ENCODE measurements at places on chromosomes 1 and 21.

DNA sequence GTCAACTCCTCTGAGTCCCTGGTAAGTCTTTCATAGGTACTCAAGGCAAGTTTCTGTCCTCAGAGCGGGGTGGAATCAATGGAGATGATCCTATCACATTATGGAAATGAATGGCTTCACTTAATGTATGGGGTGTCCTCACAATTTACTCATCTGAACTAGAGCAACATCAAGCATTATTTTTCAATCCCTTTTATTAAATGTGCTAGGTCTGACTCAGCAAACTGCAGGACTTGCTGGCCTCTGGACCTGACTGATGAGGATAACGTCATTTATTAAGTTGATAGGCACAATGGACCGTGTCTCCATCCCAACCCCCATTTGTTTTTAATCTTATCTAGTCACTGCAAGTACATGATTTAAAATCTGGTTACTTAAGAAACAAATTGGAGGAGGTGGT lies 259.2 kb downstream of the NUF2 start:
- DNase-seq = no peak

- no peak for DNase-seq
These were observed 1399.9 kb downstream of the PLA2G4A start for GRCh38 chr1:188228623-188229022.

DNA sequence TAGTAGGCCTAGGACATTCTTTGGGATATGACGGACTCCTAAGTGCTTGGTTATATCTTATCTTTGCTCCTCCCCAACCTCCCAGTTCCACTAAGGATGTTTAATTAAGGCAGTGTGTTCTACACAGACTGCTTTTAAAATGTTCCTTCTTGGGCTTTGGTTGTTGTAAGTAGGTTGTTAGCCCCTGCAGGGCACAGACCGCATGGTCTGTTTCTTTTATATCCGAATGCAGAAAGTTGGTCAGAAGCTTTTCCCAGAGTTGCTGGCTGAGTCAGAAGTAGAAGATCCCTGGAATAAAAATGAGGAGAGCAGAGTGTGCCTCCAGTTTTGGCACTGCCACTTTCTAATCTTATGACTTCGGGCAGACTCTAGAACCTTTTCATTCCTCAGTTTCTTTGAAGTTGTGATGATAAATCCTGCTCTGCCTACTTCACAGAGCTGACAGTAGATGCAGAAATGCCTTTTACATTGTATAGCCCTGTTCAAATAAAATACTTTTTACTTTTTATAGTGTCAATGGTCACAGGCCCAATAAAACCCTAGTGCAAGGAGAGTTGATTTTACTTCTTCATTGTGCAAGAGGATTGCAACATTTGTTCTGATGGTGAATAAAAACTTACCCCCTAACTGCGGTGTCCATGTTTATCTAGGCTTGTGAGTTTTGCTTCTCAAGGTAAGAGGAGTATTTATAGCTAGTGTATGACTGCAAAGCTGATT lies 18.4 kb downstream of the FMN2 start:
- DNase-seq = no peak

GRCh38 chr1:98048751-98049325 lies 128.0 kb upstream of the DPYD start:
- no peak for DNase-seq

DNA sequence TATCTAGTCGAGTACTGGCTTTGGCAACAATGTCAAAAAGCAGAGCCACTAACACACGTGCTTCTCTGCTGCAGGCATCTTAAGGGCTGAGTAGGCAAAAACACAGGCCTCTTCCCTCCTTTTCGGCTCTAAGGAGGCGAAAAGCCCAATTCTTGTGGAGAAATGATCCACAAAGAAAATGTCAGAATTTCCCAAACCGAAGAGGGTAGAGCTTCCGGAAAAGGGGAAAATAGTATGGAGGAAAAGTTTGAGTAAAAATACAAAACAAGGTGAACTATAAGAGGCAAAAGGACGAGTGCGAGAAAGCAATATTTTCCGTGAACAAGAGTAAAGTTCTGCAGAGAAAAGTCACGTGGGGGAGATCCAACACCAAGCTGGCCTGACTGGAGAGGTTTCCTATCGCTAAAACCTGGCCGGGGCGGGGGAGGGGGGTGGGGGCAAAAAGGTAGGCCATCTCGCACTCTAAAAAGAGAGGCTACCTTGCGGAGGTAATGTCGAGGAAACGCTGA lies 551 bp downstream of the ZRANB2 start:
- DNase-seq = no peak

GRCh38 chr1:74748960-74749359 lies 16.0 kb downstream of the TYW3 start:
- no peak for DNase-seq

- DNase-seq = no peak
These were observed 387.4 kb downstream of the ZP4 start for GRCh38 chr1:237503292-237503691.

All from NCI-H1417 (cell line).